ENCODE measurements at places on chromosomes 11 and 22.
A peak's percentile ranks its signal among the peaks of the same experiment; 100 is the strongest.

DNA sequence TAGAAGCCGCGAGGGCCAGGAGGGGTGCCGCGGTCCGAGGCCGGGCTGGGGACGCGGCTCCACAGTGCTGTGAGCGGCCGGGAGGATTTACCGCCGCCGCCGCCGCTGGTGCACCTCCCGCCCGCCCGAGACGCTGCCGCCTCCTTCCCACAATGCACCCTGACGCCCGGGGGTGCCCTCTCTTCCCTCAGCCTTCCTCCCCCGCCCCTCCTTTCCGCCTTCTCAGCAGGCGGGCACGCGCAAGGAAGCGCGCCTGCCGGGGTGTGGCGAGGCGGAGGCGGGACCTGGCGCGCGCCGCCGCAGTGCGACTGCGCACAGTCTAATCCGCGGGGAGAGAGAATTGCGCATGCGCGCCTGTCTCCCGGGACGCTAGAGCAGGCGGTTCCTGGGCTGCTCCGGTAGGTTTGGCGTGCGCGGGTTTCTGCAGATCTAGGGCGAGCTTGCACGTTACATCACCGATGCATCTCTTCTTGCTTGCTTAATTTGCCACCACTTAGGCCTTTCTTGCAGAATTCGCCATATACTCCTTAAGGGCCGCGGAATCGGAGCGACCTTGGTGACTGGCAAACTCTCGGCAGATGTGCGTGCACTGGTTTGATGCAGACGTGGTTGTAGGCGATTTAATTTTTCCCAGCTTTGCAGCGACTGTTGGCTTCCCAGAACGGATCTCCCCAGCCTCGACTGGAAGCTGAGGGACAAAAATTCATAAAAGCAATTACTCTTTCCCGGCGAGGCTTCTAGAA is at the start of the genes GVQW3 and THAP12:
Gene GVQW3 (plus strand): TSS at position 347 of the 743 bp plus-strand sequence. CDS start 506 bp downstream, outside the sequence.
Gene THAP12 (minus strand): TSS at position 156 of the 743 bp plus-strand sequence. CDS start 296 bp downstream, outside the sequence.
- peak; percentile 99 for DNase-seq

- DNase-seq, result no peak
Measured at GRCh38 chr11:73192272-73192671, 25.8 kb upstream of the P2RY2 start.

GRCh38 chr11:69264486-69264885 is 29.5 kb upstream of the MYEOV start:
- no peak for DNase-seq

DNA sequence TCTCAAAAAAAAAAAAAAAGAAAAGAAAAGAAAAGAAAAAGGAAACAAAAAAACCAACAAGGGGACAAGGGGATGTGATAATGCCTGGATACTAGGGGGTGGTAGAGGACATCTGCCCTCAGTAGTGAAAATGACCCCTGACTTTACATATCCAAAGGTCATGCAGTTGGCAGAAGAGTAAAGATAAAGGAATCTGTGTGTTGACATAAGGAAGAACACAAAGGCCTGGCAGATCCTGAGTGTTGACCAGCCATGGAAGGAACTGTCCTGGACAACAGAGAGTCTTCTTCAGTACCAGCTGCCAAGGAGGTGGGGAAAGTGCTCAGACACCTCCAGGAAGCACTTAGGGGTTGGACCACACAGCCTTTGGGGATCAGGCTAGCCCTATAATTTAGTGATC is 12.6 kb downstream of the SLC43A1 start:
- DNase-seq, result no peak

GRCh38 chr11:16902781-16903378 is 111.3 kb downstream of the PLEKHA7 start:
- no peak for DNase-seq

DNA sequence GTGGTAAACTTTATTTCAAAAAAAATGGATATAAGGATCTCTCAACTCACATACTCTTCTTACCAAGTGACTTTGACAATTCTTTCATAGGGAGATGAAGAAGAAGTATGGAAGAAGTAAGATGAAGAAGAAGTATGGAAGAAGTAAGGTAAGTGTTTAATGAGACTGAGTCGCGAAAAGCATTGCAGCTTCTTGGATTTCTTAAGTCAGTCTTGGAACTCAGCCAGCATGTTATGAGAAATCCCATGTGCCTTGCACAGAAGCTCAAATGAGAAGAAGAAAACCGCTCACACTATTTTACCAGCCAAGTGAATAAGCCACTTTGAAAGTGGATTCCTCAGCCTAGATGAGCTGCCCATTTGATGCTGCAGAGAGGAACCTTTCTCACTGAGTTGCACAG is 332.0 kb upstream of the CCDC179 start:
- no peak for DNase-seq

DNA sequence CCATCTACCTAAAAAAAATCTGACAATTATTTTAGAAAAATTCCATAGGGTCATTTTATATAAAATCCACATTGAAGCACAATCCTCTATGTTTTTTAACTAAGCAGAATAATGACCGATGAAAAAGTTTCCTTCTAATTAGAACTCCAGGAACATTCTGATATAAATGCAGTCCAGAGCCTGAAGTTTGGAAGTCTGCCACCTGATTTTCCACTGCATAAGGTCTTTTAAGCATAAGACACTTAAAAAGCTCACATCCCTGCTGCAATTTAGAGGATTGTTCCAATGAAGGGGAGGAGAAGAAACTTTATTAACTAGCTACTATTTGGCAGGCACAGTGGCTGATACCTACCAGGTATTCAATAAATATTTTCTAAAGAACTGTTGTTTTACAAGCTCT is 570.3 kb upstream of the ANO5 start:
- no peak for DNase-seq

DNA sequence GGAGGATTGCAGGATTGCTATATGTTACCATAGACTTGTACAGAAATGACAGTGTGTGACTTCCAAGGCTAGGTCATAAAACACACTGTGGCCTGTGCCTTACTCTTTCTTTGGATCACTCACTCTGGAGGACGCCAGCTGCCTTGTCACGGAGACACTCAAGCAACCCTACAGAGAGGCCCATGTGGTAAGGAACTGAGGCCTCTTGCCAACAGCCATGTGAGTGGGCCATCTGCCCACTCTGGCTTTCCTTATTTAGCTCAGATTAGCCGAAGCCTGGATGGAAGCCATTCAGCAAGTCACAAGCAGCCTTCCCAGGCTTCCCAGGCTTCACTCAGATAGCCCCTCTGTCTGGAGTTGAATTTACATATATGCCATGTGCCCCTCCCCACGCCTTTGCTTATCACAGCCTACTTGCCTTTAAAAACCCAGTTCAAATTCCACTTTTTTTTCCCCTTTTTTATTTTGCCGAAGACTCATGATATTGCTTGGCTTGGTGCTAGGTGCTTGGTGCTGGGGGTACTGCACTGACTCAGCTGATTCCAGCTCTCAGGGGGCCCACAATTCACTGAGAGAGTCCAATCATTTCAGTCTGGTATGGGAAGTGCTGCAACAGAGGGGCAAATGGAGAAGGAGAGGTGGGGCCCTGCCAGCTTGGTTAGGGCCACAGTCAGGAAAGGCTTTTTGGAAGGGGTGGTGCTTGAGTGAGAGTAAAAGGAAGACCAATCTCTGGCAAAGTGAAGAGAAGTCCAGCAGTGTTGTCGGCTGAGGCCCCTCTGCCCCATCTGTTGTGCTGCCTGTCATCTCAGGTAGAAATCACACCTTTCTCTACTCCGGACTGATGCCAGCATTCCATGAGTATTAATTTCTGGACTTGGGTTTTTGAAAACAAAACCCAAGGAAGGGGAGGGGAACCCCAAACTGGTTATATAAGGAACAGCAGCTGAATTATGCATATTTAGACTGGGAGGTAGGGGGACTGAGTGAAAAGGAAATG is 14.5 kb upstream of the P4HA3 start:
- no peak for DNase-seq

- DNase-seq, result no peak
Measured at GRCh38 chr11:123047266-123047946, 14.5 kb downstream of the HSPA8 start.

DNA sequence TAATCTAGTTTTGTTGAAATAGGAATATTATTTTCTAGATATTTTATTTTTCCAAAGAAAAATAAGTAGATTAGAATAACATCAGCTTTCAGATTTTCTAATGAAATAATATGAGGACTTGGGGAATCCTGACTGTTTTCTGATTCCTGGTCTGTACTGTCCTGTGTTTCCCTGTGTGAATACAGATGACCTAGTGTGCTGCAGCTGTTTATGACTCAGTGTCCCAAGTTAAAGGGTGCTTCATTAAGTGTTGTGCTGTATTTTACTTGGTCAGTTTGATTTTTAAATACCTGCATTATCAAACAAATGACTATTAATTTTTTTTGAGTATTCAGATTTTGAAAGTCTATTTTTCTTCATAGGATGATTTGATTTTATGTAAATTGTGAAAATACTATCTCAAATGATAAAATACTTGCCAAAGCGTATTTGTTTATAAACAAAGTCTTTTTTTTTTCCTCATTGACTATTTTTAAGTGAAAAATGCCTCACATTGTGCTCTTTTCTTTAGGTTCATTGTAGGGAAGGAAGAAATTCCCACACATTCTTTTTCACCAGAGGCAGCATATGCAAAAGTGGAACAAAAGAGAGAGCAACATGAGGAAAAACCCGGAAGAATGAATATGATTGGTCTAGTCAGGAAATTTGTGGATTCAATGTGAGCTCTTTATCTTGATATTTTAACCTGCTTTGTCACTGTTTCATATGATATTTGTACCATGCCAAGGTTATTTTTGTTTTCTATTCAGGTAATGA is 264.2 kb downstream of the TMEM135 start:
- no peak for DNase-seq

GRCh38 chr11:69285766-69286165 is 8.2 kb upstream of the MYEOV start:
- DNase-seq, result no peak

- DNase-seq, result no peak
Measured at GRCh38 chr22:39904862-39905261, 4.0 kb downstream of the GRAP2 start.

GRCh38 chr11:14418801-14419417 is 59.9 kb upstream of the RRAS2 start:
- DNase-seq, result no peak

DNA sequence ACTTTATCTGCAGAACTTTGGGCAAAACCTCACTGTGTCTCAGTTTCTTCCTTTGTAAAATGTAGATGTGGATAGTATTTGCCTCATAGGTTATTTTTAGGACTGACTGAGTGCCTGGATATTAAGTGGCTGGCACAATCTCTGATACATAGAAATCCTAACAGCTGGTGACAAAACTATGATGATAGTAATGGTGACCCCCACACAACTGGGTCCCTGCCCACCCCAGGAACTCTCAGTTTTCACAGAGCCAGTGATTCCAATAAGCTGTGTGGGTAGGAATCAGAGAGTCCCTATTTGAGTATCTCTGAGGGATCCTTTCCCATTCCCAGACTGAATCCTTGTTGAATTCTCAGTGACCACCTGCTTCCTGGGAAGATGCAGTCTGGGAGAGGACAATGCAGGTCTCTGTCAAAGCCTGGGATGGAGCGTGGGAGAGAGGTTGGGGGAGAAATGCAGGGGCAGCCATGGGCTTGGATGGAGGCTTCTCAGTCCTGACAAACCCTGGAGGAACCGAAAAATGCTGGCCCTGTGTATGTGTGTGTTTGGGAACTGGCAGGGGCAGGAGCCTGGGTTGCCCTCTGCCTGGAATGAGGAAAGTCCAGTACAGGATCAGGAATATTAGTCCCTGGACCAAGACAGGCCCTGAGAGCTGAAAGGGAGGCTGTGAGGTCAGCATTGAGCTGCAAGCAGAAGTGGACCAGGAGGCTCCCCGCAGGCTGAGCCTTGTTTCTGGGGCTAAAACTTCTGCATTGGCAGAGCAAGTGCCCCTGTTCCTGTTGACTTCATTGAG is 6.1 kb upstream of the P2RY6 start:
- no peak for DNase-seq

- DNase-seq, result no peak
Measured at GRCh38 chr11:94768602-94769541, 716 bp downstream of the AMOTL1 start.

DNA sequence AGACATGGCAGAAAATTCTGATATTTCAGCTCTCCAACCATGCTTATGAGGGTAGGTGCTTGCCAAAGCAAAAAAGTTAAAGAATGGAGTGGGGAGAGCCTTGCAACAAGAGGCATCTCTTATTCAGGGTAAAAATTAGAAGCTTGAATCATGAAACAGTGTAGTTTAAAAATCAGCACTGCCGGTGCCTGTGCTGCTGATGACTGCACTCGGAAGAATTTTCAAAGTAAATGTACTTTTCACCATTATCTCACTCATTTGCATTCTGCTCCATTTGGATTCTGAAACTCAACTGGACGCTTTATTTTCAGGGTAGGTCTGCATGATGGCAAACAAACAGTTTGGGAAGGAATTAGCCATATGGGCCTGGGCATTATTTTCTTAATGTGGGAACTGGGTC is 126.3 kb downstream of the KIRREL3 start:
- no peak for DNase-seq

- DNase-seq, result no peak
Measured at GRCh38 chr11:8699903-8700302, 17.3 kb downstream of the RPL27A start.

DNA sequence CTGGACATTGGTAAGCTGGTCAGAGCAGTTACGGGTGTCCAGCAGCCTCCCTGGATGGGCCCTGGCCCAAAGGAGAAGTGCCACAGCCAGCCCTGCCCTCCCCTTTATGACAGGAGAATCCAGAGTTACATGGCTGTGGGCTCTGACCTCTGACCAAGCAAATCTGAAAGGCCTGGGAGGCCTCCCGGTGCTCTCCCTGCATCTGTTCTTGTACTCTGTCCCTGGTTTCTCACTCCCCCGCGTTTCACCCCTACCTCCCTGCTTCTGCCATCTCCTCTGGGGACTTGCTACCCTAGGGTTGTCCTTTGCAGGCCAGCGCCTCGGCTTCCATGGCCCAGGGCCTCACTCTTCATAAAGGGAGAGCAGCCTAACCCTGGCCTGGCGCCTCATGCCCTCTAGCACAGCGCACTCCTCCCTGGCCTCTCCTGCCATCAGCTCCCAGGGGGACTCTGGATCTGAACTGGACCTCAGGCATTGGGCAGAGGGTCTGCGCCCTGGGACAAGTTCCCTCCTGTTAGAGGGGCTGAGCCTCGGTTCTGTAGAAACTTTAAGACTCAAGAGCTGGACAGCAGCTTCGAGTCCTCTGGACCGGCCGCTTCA is 10.7 kb downstream of the PICK1 start:
- no peak for DNase-seq

DNA sequence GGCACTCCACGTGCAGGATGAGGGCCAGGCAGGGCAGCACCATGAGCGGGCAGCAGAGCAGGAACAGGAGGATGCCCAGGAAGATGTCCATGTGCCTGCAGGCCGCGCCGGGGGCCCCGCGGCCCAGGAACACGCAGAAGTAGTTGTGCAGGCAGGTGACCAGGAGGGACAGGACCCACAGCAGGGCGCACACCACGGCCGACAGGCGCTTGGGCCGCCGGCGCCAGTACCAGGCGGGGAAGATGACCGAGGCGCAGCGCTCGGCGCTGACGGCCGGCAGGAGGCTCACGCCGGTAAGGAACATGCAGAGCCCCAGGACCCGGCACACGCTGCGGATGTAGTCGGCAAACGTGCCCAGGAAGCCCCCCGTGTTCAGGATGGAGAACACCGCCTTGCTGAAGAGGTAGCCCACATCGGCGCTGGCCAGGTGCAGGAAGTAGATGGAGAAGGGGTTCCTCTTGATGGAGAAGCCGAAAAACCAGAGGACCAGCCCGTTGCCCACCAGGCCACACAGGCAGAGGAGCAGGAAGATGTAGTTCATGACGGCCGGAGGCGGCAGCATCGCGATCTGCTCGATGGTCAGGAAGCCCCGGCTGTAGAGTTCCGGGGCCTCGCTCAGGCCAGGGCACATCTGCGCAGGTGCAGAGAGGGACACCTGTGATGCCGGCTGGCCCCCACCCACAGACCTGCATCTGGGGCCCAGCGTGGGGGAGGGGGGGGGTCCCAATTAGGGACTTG is 7.2 kb downstream of the MRGPRF start:
- no peak for DNase-seq

- DNase-seq, result no peak
Measured at GRCh38 chr11:124870430-124870829, 5.2 kb downstream of the ROBO3 start.

GRCh38 chr11:86559311-86559945 is 113.0 kb downstream of the ME3 start:
- peak; percentile 47 for DNase-seq

Measured in HTR-8/SVneo (cell line).